Activated CD4-positive, alpha-beta T cell treated with anti-CD3 and anti-CD28 coated beads, Interleukin-2, amount 10 ng/mL, durations not matched to agents 7 days and 5 days (primary cell): ENCODE measurements at places on chromosomes 6 and 20.

DNA sequence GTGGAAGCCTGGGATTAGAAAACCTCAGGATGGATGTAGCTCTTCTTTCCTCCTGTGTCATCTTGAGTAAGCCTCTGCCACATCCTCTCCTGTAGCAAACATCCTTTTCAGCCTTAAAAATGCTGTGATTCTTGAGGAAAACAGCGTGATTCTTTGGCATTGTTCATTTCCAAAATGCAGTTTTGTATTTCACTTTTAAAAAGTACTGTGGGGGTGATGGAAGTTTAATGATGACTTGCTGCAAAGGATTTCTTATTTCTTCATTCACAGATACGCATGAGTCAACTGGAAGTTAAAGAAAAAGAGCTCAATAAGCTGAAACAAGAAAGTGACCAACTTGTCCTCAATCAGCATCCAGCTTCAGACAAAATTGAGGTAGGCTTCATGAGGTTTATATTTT, 23.9 kb upstream of the SNRNP48 start:
- no peak for DNase-seq

DNA sequence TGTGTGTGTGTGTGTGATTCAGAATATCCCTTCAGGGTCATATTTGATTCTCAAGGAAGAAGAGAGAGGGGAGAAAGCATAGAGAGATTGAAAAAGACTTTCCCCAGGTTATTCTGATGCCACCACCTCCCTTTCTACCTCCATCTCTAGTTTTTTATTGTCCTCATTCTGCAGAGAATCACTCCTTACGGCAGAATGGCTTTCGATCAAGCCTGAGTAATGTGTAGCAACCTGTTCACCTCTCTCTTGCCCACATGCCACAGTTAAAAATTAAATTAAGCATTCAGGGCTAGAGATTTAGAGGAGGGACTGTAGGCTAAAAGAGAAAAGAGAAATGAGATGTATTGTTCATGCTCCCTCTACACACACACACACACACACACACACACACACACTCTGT, 18.1 kb downstream of the KLHL32 start:
- DNase-seq, result no peak

GRCh38 chr6:36083446-36083845, 46.9 kb upstream of the MAPK13 start:
- no peak for DNase-seq

DNA sequence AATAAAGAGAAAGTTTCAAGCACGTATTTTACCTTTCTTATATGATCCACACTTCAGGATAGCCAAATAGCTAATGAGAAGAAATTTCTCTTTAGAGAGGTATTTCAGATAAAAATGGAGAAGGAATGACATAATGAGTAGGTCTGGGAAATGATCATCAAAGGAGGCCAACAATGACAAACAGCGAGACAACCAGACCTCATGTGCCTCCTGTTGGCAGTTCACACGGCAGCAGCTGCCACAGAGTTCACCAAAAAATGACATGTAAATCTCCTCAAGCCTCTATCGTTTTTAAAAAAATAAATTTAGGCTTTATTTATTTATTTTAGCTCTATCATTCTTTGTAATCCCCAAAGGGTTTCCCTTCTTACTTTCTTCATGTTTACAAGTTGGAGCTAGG, 47.7 kb downstream of the SLC2A12 start:
- DNase-seq, result no peak

GRCh38 chr6:10478187-10479040, 42.7 kb upstream of the GCNT2 start:
- DNase-seq, result peak; percentile 25

DNA sequence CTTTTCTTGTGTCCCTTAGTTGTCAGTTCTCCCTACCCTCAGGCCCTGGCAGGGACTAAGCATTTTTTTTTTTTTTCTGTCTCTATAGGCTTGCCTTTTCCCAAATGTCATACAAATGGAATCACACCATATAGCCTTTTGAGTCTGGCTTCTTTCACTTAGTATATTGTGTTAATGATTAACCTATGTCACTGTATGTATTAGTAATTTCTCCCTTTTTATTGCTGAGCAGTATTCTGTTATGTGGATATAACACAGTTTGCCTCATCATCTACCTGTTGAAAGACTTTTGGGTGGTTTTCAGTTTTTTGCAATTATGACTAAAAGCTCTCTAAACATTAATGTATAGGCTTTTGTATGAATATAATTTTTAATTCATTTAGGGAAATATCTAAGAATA, 16.0 kb upstream of the FBXO30 start:
- no peak for DNase-seq

DNA sequence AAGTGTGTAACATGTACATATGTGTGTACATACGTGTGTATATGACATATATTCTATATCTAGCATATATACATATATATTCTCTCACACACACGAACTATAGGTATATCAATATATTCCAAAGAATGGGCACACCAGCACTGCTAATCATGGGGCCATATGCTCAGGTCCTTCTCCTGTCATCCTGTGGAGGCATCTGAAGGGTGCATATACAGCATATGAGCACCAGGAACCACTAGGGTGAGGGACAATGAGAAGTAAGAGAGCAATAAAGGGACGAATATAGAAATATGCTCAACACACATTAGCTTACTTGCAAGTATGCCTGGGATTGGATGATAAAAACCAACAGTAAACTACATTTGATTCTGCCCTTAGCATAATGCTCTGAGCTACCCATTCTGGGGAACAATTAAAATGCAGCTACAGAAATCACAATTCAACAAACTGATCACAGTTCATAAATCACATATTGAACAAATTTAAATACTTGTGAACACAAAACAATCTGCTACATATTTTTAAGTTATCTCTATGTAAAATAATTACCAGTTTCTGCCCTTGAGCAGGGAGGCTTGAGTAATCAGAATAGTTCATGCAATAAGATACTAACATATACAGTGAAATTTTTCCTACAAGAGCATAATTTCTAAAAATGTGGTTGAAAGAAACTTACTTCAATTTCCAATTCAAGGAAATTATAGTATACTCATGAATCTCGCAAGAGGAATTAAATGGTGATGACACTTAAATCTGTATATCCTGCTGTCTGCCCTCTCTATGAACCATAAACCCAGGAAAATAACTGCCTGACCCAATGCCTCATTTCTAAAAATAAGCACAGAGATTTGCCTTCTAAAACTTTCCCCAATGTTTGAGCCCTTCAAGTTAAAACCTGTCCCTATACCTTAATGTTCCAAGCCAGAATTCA, 272.2 kb upstream of the THEMIS start:
- no peak for DNase-seq

- no peak for DNase-seq
These were observed 264.9 kb downstream of the TBC1D7 start for GRCh38 chr6:13063300-13063918.

- DNase-seq, result no peak
These were observed 159.2 kb downstream of the UBE3D start for GRCh38 chr6:82906489-82906888.

- no peak for DNase-seq
These were observed 16.8 kb upstream of the ARMC12 start for GRCh38 chr6:35719830-35720733.

- DNase-seq, result no peak
These were observed 538.6 kb upstream of the MARCKS start for GRCh38 chr6:113318575-113318917.

GRCh38 chr6:157727629-157728182, 95.3 kb upstream of the SNX9 start:
- DNase-seq, result no peak

DNA sequence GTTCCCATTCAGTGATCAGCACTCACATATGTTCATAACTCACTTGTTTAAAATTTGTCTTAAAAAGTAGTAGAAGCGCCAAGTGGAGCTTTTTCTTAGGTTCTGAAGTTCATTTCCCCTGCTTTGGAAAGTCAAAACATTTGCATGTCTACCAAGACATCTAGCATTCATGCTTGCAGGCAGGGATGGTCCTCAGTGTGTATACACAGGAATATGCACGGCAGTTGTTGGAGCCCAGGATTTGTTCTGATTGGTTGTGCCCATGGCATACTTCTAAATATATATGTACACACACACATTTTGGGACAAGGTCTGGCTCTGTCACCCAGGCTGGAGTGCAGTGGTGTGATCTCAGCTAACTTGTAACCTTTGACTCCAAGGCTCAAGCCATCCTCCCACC, 2.4 kb upstream of the GPX6 start:
- DNase-seq, result no peak

GRCh38 chr6:40743690-40744446, 156.7 kb upstream of the LRFN2 start:
- no peak for DNase-seq

DNA sequence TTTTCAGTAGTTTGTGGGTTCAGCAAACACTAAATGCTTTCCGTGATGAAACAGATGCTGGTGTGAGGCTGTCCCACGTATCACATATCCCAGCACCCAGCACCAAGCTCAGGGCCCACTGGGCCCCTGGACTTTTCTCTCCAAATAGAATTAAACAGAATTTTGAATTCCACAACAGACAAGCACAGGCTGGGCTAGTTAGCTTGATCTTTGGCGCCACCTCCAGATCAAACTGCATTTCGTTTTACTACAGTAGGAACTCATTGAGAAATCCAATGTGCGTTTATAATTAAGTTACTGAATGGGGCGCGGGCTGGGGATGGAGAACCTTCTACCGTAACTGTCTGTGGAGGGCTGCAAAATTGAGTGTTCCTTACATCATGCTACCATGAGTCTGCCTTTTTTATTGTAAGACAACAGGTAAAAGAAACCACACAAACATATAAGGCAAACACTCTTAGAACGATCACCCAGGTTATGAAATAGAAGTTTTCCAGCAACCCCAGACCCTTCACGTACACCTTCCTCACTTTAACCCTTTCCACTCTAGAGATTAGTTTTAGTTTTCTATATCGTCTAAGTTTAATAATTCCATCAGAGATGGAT, 107.8 kb downstream of the ZFP64 start:
- peak; percentile 60 for DNase-seq

DNA sequence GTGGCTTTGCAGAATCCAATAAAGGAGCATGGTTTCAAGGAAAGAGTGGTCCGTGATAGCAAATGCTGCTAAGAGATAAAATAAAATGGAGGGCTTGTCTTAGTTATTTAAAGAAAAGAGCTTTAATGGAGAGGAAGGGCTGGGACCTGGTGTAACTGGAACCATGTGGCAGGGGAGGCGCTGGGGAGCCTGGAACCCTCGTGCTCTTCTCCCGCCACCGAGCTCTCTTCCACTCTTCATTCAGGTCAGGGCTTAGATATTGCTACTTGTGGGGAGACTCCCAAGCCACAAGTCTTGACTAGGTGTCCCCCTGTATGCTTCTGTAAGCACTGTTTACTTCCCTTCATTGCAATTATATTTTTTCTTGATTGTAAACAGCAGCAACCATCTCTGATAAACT, 15.2 kb upstream of the ARFGEF3 start:
- DNase-seq, result no peak

- DNase-seq, result no peak
These were observed 105.1 kb downstream of the IRF4 start for GRCh38 chr6:496649-497048.

- DNase-seq, result no peak
These were observed 27.8 kb upstream of the SMIM28 start for GRCh38 chr6:138349891-138350290.

DNA sequence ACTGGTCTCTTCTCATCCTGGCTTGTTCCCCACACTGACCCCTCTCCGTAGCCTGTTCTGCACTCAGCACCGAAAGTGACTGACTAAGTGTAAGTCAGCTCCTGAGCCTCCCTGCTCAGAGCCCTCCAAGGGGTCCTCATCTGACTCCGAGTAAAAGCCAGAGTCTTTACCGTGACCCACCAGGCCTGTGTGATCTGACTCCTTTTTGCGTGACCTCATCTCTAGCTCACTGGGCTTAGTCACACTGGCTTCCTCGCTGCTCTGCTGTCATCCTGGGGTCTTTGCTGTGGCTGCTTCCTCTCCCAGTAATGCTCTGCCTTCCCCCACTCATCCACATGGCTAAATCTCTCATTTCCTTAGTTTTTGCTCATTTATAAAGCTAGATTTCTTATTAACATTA, 116.6 kb downstream of the PLCB4 start:
- DNase-seq, result no peak

GRCh38 chr6:33314943-33315792, 1.3 kb upstream of the TAPBP start:
- no peak for DNase-seq

GRCh38 chr20:19909725-19910124, 107.4 kb upstream of the NAA20 start:
- no peak for DNase-seq

GRCh38 chr6:15736297-15736696, 73.5 kb upstream of the DTNBP1 start:
- DNase-seq, result no peak

- DNase-seq, result no peak
These were observed 67.9 kb upstream of the MLIP start for GRCh38 chr6:54043360-54043759.

DNA sequence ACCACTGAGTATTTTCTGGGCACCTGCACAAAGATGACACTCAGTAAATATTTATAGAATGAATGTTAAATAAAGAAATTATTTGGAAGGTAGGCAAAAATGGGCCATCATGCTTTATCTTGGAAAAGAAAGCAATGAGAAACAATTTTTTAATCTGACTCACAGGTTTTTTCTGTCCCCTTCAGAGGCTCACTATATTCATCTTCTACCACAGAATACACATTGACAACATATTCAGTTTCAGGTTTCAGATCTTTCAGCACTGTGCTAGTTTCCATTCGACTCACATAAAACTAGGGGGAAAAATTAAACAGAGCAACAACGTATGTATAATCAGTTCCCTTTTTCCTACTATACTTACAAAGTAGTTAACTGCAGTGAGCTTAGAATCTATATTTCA, 58.3 kb downstream of the COL12A1 start:
- no peak for DNase-seq

DNA sequence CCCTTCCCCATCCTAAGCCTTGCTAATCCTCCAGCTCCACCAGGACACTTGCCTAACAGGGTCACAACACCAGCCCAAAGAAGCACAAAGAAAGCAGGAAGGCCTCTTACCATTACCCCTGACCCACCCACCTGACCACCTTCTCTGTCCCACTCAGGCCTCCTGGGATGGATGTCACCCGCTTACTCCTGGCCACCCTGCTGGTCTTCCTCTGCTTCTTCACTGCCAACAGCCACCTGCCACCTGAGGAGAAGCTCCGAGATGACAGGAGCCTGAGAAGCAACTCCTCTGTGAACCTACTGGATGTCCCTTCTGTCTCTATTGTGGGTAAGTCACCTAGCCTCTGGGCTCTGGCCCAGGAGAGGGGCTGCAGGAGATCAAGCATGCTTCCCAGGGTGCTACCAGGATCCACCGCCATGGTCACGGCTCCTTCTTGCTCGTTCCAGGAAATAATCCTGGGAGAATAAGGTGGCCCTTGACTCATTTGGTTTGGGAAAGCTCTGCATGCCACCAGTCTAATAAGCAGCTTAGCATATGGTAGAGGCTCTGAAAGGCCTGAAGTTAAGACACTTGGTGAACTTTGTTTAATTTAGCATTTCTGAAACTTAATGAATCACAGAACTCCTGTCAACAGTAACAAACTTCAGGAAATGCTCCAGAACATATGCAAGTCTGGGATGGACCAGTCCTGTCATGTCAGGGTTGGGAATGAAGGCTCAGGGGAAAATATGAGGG, 19.2 kb downstream of the ASIP start:
- no peak for DNase-seq

GRCh38 chr6:14734416-14735340, 511.2 kb upstream of the JARID2 start:
- peak; percentile 60 for DNase-seq

- no peak for DNase-seq
These were observed 3.3 kb downstream of the TRERF1 start for GRCh38 chr6:42448391-42448790.

GRCh38 chr6:56539527-56540105, 103.1 kb downstream of the DST start:
- no peak for DNase-seq

GRCh38 chr20:51064137-51064536, 41.2 kb upstream of the KCNG1 start:
- no peak for DNase-seq
